GDM1 (cell line): ENCODE measurements at places on chromosomes 11 and 22.

DNA sequence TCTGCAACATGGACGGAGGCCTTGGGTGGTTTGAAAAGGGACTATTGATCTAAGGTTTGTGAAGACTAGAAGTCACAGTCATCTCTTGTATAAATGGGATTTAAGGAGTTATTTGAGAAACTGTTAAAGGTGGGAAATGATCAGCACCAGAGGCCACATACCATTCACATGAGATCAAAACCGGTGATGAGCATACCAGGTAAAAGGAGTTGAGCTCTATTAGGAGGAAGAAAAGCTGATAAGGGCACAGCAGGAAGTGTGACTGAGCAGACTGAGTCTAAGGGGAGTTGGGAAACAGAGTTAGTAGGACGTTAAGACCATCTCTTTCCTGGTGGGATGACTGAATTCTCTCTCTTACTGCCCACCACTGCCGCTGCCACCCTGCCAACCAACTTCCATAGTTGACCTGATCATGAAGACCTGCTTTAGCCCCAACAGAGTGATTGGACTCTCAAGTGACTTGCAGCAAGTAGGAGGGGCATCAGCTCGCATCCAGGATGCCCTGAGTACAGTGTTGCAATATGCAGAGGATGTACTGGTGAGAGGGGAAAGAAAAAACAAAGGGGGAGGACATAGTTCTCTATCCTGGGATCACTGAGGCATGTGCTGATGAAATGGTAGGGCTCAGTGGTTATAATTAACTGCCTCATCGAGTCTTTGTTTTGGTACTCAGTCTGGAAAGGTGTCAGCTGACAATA is 7.6 kb downstream of the EIF3F start:
- no peak for DNase-seq

DNA sequence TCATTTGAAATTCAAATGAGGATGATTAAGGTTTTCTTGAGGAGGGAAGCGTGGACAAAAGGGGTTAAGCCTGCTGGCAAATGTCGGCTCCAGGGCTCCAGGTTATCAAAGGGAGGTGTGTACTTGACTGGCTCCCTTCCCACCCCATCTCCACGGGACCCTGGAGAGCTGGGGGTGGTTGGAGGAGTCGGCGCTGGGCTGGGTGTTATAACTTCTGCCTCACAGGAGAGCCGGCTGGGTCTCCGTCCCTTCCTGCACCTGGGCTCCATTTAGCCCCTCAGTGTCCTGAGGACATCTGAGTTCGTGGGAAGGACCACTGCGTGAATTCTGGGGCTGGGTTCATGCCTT is 15.6 kb downstream of the POU2F3 start:
- no peak for DNase-seq

DNA sequence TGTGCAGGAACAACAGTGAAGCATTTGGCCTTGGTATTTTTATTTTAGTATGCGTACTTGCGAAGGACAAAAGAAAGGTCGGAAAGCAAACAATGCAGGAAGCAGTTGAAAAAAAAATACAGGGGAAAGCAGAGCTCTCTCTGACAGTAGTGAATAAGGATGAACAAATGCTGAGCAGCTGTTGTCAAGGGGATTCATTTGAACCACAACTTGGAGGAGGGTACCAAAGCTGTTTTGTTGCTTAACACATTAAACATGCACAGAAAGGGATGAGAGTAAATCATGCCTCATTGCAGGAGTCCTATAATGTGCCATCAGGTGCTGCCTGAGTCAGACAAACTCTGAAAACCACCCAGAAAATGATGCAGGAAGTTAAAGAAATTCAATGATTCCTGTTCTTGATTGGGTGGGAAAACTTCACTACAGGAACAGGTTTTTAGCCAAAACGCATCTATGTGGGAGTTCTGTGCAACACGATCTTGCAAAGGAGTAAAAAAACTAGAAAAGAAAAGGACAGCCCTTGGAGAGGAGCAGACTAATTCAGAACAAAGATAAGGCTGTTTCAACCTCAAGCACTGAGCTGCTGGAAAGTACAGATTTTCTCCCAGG is 2113.5 kb downstream of the LRRC4C start:
- no peak for DNase-seq

- peak; percentile 63 for DNase-seq
These were observed 12.5 kb upstream of the MB start for GRCh38 chr22:35629406-35630216.

DNA sequence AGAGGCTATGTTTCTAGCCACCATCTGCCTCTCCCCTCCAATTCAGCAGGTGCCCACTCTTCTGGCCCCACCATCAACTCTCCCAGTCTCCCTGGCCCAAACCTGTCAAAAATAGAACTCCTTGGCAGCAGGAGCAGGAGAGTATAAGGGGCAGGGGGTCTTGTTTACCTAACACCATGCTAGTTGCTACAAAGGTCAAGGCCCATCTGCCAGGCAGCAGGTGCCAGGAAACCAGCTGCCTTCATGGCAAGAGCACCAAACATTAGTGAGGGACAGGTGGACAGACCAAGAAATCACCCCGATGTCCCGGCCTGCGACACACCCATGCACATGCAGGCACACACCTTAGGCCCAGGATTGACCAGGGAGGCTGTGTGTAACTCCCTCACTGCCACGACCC is 387.9 kb downstream of the BUD13 start:
- no peak for DNase-seq

DNA sequence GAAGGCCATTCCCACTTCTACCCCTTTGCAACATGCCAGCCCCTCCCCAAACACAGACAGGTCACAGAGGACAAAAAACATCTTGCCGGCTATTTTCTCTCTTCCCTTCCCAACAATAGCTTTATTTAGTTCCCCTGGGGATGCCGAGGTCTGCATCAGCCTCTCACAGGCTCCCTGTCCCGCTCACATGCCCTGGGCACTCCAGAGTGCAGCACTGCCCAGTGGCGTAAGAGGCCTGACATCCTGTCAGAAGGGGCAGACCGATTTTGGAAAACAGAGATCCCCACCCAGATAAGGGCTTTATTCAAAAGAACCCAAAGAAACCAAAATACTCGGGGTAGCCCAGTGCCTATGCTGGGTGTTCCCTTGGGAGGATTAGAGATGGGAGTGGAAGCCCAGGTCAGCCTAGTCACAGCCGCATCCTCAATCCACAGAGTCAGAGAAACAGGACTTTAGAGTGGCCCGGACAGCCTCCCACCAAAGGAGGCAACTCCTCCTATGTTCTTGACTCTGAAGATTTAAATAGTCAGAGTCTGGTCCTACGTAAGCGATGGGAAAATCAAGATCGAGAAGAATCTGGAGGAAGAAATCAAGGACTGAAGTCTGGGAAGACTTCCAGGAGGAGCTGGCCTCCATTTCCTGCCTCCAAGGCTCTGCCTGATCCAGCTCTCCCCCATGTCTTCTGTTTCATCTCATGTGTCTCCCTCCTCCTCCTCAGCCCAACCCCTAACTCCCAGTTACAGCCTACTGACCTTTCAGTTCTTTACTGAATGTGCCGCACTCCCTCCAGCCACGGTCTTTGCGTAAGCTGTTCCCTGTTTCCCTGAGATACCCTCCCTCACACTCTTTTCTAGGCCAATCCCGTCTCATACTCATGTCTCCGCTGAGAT is 129.3 kb downstream of the FBXO7 start:
- DNase-seq: no peak

GRCh38 chr22:35155403-35156025 is 89.6 kb downstream of the ISX start:
- no peak for DNase-seq

GRCh38 chr22:28373831-28374230 is 305.8 kb downstream of the TTC28 start:
- no peak for DNase-seq

DNA sequence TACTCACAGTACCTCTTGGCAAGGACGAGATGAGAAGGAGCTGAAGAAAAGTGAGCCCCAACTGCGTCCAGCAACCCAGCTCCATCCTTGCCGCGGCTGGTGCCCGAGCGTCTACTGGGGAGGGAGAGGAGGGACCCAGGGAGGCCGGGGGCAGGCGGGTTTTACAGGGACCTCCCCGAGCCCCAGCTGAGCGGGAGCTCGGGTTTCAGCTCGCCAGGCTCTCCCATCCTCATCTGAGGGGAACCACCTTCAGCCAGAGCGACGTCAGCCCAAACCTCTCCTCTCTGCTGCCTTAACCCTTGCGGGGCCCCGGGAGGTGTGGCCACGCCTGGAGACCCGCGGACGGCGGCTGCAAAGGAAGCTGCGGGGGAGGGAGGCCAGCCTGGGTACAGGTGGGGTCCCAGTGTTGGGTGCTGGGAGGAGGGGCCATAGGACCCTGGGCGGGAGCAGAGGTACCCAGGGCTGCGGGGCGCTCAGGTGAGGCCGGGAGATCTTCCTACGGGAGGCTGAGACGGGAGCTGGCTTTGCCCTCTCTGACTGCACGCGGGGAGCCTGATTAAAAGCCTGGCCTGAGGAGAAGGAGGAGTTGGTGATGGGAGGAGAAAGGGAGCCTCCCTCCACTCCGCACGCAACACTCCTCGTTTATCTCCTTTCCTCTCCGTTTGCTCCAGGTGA is at the start of gene PAMR1:
Gene PAMR1, minus strand, starts transcription at position 116 of the 675 bp plus-strand sequence. Its CDS starts 31 bp downstream, at position 85.
- no peak for DNase-seq

- DNase-seq: no peak
These were observed 181.5 kb upstream of the E2F8 start for GRCh38 chr11:19422276-19422675.

DNA sequence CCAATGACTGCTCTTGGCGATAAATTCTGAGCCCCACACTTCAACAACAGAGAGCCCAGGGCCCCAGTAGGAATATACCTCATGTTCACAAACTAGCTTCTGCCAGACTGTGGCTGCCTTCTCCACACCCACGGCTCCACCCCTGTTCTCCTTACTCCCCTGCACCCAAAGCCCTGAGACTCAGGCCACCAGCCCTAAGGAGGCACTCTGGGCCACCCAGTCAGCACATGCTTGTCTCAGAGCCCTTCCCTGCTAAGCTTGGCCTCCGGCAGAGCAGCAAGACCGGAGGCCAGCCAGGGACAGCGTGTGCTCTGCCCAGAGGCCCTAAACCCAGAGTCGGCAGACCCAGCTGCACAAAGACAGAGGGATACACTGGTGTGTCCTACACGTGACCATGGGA is 27.9 kb downstream of the SPATA19 start:
- DNase-seq: no peak

DNA sequence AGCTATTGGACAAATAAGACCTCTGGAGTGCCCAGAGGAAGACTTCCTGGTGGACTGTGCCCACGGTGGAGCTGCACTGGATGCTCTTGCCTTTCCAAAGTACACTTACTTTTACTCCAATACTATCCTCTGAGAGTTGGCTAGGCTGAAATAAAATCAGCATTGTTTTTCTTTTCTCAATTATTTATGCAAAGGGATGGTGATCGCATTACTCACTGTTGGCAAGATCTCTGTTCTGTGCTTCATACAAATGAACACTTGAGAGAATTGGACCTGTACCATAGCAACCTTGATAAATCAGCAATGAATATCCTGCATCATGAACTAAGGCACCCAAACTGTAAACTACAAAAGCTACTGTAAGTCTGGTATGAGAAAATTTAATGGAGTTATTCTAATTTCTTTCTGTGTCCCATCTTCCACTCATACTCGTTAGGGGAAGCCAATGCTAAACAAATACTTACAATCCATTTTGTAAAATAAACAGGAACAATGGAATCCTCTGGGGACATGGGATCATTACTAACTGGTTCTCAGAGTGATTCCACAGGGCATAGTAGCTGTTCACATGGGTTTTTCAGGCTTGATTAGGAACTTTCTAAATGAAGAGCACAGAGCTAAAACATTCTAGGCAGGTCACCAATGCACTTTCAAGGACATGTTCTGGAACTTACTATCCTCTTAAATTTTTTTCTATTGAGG is 26.3 kb downstream of the NLRP14 start:
- no peak for DNase-seq
